Epithelial cell of esophagus (primary cell): ENCODE measurements at places on chromosomes 5 and 9.
A peak's percentile ranks its signal among the peaks of the same experiment; 100 is the strongest.

GRCh38 chr5:137199966-137200365 is 299.2 kb downstream of the SPOCK1 start:
- DNase-seq = peak; percentile 53

- no peak for DNase-seq
These were observed 3.4 kb downstream of the CAMSAP1 start for GRCh38 chr9:135903786-135904520.

DNA sequence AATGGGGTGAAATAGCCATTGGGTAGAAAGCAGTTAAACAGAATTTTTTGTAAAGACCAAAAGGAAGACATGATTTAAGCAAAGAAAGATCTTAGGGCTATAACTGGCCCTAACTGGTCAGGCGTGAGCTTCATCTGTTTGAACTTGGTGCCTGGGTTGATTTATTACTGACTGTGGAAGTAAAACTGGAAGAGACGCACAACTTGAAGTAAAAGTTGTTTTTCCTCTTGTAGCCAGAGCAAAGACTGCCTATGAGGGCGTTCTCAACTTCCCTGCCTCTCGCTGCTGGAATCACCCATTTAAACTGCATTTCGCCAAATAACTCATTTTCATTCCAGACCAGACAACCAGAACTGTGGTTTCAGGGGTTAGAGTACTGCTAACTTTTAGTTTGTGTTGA is 1.5 kb downstream of the THBS4 start:
- DNase-seq = no peak

DNA sequence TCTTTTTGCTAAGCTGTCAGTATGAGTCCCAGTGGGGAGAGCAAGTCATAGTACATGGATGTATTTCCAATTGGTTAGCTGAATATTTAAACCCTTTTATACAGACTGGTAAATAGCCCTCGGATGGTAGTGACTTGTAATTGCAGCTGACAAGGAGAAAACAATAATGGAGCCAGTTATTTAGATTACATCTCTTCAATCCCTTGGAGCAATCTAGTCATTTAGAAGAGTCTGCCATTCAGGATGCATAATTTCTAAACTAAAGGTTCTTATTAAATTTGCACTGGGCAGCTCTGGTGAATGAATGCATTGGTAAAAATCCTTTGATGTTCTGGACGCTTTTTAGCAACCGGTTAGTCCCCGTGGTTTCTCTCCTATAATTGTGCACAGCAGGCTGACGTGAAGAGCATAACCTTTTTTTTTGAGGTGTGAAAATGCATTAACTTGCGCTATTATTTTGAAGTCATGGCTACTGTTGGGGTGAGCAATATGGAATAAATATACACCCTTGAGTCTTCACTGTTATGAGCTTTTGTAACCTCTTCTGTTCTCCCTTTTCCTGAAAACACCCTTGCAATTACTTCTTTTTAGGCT is 158.6 kb upstream of the CD180 start:
- no peak for DNase-seq

- peak; percentile 86 for DNase-seq
These were observed 180.5 kb downstream of the CEMIP2 start for GRCh38 chr9:71587576-71588362.

- DNase-seq = peak; percentile 65
These were observed 586 bp downstream of the TXN start for GRCh38 chr9:110255463-110256379.

GRCh38 chr5:172798422-172799215 is 27.6 kb upstream of the DUSP1 start:
- DNase-seq = peak; percentile 88

- no peak for DNase-seq
These were observed 53.2 kb downstream of the GOLM1 start for GRCh38 chr9:86046071-86046636.

- DNase-seq = no peak
These were observed 47.1 kb upstream of the C5orf47 start for GRCh38 chr5:173941758-173942401.

GRCh38 chr9:99465231-99465907 is 243.3 kb downstream of the SEC61B start:
- no peak for DNase-seq

- DNase-seq = no peak
These were observed 7.5 kb upstream of the PRLR start for GRCh38 chr5:35237580-35238376.

DNA sequence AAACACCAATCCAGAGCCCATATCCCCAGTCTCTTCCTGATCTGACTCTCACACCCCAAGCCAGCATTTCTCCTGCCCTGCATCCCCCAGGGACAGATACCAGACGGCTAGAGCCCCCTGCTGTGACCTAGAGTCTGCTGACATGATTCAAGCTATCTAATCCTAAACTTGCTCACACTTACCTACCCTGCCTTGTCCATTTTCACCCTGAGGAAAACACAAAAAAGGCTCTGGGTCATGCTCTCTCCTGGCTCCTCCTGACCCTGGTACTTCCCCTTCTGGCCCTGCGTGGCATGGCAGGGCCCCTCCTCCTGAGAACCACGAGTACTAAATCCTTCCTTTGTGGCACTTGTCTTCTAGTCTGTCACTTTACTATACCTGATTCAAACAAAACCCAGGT is 2.8 kb upstream of the ARRDC1 start:
- DNase-seq = no peak

DNA sequence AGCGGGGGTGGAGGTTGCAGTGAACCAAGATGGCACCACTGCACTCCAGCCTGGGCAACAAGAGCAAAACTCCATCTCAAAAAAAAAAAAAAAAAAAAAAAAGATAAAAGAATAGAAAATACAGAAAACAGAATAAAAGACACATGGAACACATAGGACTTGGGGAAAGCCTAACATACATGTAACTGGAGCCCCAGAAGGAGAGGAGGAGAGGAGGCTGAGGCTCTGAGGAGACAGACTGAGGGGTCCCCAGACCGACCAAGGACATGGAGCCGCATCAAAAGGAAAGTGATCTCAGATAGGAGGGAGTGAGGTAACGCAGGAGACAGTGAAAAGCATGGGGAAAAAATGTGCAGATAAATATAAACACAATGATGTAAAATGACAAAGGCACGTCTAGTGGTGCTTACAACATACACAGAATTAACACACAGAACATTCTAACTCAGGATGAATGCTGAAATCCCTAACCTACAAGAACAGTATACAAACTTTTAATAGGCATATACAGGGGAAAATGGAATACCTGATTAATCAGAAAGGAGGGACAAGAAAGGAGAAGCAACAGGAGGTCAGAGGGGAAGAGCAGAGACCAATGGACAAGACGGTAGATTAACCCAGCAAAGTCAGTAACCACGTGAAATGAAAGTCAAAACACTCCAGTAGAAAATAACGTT is 65.2 kb upstream of the UBAC1 start:
- no peak for DNase-seq

- DNase-seq = no peak
These were observed 1.7 kb downstream of the GOLM1 start for GRCh38 chr9:86097510-86098224.

- no peak for DNase-seq
These were observed 80.9 kb downstream of the ADAMTS16 start for GRCh38 chr5:5220901-5221631.

GRCh38 chr9:1340390-1340789 is 290.2 kb downstream of the DMRT2 start:
- DNase-seq = no peak

- DNase-seq = no peak
These were observed 726.1 kb downstream of the CDH18 start for GRCh38 chr5:19261879-19262278.

DNA sequence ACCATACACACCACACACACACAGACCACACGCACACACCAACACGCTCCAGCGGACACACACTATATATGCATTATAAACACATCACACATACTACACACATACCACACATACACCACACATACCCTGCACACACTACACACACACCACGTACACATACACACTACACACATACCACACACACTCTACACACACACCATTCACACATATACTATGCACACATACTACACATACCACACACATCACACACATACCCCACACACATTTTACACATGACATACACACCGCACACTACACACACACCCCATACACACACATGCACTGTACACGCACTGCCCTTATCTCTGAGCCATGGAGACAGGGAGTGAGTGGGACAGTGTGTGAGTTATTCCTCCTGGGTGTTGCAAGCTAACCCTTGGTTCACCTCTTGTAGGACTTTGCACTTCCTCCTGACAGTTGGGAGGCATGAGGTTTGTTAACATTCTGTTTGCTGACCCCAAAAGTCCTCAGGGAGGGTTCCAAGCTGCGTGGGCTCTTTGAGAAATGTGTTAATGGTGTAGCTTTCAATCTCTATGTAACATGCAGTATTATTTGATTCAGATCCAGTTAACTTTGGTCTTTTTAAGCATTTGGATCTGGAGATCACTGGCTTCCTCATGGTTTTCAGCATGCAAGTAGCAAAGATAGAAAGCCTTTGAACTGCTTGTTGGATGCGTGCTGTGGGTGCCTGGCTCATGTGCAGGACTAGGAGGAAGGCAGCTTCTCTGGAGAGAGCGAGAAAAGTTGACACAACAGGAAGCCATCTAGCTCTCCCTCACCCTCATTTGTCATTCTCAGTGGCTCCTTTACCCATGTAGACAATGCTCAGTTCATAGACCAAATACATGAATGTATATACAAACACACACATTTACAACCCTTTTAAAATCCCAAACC is 13.7 kb downstream of the IL31RA start:
- DNase-seq = no peak

DNA sequence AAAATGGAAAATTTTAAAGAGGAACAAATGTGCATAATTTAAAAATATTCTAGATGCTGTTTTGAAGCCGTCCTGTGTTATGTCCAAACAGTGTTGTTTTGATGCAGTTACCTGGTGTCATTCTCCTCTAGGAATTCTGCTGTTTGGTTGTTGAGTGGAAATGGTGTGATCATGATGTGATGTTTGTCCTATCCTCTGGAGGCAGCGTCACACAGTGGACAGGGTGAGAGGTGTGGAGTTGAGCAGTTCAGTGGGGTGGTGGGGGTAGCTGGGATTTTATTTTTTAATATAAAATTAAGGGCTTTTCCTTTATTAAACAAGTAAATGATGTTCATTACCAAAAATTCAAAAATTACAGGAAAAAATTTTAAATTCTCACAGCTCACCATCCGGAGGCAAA is 31.2 kb downstream of the PRDM6 start:
- DNase-seq = no peak

DNA sequence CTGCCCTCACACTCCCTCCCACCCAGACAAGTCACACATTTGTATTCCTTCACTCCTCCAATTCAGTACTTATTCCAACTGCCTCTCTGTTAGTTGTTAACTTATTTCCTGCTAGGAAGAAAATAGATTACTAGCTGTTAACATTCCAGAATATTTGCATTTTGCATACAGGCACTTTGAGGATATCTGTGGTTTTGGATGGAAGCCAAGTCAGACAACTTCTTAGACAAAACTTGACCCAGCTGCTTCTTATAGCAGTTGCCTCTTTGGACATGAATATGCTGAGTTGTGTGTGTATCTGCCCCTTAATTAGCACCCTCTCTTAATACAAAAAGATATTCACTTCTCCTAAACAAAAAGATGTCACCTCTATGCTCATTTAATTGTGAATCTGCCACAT is 1280.6 kb upstream of the ACO1 start:
- DNase-seq = peak; percentile 38

GRCh38 chr5:2888520-2889060 is 137.1 kb upstream of the IRX2 start:
- DNase-seq = no peak

GRCh38 chr5:154228696-154229095 is 38.2 kb downstream of the GALNT10 start:
- DNase-seq = no peak

GRCh38 chr5:66425842-66426241 is 170.4 kb upstream of the MAST4 start:
- DNase-seq = no peak

- DNase-seq = peak; percentile 98
These were observed 15.8 kb downstream of the EXOC3 start for GRCh38 chr5:458547-459353.

- DNase-seq = no peak
These were observed 38.0 kb upstream of the TENT2 start for GRCh38 chr5:79573983-79574890.

- no peak for DNase-seq
These were observed 64.7 kb downstream of the MEF2C start for GRCh38 chr5:88818296-88818695.

GRCh38 chr9:97543561-97543960 is 42.1 kb downstream of the TMOD1 start:
- peak; percentile 60 for DNase-seq

DNA sequence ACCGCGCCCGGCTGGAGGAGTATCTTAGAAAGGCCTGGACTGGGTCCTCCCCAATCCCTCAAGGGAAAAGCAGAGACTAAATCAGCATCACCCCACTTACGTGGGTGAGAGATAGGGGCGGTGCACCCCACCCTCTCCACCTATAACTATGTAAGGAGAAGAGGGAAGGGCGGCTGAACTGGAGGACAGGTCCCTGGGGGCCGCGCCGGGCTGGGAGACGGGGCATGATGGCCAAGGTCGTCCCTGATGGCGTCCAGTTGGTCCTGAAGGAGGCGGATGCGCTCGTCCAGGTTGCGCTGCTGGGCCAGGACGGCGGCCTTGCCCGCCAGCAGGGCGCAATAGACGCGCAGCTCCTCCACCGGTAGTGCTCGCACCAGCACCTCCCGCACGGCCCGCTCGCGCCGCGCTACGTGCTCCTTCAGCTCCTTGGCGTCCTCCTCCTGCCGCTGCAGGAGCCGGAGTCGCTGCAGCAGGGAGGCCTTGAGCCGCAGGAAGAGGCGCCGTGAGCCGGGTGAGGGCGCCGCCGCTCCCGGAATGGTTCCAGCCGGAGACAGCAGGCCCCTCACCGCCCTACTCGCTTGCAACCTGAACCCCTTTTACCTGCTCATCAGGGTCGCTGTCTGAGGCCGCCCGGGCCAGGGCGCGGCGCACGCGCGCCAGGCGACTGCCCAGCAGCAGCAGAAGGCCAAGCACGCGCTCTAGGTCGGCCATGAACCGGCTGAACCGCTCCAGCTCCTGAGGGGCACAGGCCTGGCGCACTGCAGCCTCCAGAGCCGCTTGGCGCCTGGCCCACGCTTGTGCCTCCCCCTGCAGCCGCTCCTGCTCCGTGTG is 7.6 kb downstream of the SHROOM1 start:
- DNase-seq = peak; percentile 50

GRCh38 chr5:1529498-1529897 is 5.7 kb upstream of the LPCAT1 start:
- no peak for DNase-seq

DNA sequence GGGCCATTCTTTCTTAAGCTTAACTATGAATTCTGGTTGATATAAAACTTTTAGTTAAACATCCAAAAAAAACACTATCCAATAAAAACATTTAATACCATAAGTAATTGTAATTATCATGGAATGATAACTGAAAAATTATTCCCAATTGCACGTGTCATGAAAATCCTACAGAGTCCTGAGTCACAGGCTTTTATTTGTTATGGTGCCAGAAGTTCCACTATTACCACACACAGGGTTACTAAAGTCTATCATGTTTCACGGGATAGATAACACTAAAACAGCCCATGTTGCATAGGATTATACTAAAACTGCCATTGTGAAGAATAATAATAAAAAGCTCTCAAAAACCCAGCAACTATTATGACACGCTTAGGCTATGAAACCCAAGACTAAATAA is 1381.8 kb downstream of the EFNA5 start:
- peak; percentile 55 for DNase-seq

GRCh38 chr5:174376726-174377373 is 331.3 kb downstream of the NSG2 start:
- DNase-seq = no peak

GRCh38 chr9:28136113-28136512 is 562.8 kb upstream of the C9orf72 start:
- DNase-seq = no peak
